ENCODE measurements at places on chromosomes 5 and 9.

DNA sequence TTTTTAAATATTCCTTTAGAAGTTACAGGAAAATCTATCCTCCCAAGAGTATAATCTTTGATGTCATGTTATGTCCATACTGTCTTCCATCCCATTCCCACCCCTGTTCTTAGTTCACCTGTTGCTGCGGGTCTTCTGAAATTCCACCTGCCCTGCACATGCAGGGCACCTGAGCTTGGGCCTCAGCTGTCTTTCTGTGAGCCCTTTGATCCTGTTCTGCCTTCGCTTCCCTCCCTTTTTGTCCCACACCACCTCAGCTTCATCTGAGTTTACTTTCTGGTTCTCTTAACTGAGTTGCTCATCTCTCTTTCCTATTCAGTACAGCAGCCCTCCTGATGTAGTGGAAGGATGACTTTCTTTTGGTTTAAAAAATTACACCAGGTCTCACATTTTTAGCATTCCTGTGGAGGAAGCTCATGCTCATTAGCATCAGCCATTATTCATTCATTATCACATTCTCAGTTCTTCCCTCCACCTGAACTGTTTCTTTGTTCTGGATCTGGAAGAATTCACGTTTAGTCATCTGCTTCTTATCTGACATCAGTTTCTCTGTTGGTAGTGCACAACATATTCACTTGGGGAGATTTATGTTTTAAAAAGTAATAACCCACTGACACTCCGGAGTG is 211.0 kb downstream of the ADCY2 start:
- peak; percentile 50 for DNase-seq

GRCh38 chr5:34517249-34517648 is 138.9 kb upstream of the RAI14 start:
- DNase-seq, result no peak

DNA sequence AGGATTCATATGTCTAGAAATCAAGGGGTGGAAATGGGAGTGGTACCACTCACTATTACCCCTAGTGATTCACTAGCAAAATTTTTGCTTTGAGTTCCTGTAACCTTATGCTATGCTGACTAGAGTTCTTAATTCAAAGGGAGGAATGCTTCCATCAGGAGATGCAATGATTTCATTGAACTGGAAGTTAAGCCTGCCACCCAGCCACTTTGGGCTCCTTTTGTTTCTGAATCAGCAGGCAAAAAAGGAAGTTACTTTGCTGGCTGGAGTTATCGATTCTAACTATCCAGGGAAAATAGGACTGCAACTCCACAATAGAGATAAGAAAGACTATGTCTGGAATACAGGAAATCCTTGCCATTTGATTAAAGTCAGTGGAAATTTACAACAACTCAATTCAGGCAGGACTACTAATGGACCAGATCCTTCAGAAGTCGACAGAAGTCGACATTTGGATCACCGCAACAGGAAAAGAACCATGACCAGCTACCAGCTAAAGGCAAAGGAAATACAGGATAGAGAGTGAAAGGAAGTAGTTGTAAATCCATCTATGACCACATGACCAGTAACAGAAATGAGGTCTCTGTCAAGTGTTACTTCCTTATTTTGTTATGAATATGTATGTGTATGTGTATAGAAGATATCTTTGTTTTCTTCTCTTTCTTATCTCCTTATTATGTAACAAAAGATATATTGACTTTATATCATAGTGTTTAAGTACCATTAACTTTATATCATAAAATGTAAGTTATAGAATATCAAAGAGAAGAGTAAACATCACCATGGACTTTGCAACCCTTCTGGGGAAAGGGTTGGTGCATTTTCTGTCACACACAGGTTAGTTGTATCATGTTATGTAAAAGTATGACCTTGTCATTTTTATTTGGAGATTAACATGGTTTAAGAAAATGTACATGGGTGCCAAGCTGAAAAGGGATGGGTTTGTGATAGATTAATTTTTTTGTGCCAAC is 198.7 kb upstream of the HAPLN1 start:
- no peak for DNase-seq

- no peak for DNase-seq
Measured at GRCh38 chr5:107670087-107670931, 428 bp downstream of the EFNA5 start.

GRCh38 chr5:139388198-139388821 is 1.4 kb downstream of the MZB1 start:
- peak; percentile 48 for DNase-seq

DNA sequence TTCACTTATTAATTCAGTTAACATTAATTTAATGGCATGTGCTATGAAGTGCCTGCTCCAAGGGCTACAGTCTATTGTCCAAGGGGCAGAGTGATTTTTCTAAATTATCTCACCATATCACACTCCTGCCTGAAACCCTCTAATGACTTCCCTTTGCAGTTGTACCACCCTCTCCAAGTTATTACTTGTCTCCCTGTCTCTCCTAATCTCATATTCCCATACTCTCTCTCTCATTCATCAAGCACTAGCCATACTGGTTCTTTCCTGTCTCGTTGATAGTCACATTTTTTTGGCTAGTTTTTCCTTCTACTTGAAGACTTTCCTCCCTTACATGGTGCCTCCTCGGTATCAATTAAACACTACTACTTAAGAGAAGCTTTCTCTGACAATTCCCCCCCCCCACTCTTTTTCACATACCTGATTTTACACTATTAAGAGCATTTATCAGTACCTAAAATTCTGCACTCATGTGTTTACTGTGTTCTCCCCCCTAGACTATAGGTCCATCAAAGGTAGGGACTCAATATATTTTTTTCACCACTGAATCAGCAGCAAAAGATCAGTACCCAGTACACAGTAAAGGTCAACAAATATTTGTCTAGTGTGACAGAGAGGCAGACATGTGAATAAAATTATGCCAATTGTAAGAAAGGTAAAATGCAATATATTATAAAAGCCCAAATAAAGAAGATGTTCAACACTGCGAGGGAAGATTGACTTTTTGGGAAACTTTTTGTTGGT is 19.0 kb downstream of the RICTOR start:
- DNase-seq, result no peak
